NCI-H1092 (cell line): ENCODE measurements at places on chromosomes 4 and X.

DNA sequence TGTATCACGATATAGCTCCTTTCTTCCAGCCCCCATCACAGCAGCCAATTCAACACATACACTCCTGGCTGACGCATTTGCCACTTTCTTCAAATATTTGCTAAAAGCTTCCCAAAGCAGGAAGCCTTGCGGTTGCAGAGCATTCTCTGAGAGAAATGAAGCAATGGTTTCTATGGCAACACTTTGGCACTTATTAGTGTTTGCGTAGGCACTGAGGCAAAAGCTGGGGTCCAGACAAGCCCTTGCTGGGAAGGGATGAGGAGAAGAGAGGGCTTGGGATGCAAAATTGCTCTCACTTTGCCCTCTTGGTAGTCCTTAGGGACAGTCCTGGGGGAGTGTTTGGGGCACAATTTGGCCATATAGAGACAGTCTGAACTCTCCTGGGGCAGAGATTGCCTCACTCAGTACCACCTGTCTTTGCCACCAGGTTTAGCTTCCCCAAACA is 55.0 kb upstream of the PAK3 start:
- DNase-seq, result peak; percentile 6

DNA sequence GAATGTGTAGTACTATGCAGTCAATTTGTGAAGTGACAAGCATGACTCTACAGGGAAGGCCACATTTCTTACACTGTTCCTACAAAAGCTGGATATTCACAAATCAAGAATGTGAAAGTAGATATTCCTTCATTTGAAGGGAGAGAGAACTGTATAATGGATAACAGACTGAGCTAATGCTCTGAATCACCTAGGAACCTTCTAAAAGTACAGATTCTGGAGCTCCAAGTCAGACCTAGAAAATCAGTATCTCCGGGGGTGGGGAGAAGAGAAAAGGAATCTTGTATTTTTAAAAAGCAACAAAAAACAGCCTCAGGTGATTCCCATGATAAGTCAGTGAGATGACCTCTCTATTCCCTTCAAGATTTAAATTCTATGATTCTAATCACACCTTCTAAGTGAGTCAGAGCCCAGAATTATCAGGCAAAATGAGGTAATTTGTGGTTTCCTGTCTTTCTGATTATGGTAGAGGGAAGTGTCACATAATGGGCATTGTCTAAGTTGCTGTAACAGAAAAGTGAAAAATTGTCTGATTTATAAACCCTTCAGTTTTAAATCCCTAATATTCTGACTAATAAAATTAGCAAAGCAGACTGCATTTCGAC is 80.9 kb downstream of the IL21 start:
- no peak for DNase-seq

GRCh38 chr4:92451782-92452181 is 148.0 kb downstream of the GRID2 start:
- DNase-seq, result no peak

- no peak for DNase-seq
These were observed at the start of gene ZFYVE28 for GRCh38 chr4:2417765-2418649. Gene ZFYVE28 (minus strand): TSS chr4:2418645. CDS start chr4:2418323, 322 bp downstream.

- DNase-seq, result no peak
These were observed 150.3 kb downstream of the PCDH7 start for GRCh38 chr4:30870513-30870912.

DNA sequence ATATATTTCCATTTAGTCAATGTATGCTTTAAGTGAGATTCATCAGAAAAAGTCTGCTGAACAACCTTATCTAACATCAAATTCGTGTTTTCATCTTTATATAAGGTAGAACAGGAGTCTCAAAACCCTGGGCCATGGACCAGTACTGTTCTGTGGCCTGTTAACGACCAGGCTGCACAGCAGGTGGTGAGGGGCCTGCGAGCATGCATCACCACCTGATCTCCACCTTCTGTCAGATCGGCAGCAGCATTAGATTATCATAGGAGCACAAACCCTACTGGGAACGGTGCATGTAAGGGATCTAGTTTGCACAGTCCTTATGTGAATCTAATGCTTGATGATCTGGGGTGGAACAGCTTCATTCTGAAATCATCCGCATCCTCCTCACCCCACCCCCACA is 3.2 kb downstream of the CTSO start:
- DNase-seq, result no peak

DNA sequence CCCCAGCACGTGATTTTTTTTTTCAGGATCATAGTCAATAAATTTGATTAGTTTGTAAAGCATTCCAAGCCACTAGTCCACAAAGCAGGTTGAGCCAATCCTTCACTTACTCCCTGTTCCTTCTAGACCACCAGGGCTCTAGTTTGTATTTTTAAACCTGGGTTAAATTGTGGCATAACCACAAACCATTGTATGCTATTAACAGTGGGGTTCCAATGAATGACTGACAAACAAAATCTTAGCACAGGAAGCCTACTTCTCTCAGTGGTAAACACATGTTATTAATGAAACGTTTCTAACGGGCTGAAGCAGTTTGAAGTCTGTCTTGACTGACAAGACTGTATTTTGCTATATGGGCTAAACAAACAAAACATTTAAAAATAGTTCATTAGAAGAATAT is 48.6 kb upstream of the GYPA start:
- DNase-seq, result no peak
